ENCODE measurements at places on chromosomes 5 and 9.

DNA sequence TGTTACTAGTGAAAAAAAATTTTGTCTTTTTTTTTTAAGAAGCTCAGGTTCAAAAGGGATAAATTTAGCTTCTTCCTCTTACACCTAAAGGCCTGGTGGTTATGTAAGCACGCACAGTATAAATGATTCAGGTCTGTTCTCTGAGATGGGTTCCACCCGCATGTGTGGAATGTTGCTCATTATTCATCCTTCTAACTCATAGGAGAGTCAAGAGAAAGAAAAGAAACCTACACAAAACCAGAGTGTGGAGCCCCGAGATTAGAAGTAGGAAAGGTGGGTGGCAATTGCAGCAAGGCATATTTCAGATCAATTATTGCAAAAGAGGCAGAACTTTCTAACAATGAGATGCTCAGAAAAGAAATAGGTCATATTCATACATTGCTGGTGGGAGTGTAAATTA lies 13.5 kb downstream of the PLAC8L1 start:
- DNase-seq, result no peak

DNA sequence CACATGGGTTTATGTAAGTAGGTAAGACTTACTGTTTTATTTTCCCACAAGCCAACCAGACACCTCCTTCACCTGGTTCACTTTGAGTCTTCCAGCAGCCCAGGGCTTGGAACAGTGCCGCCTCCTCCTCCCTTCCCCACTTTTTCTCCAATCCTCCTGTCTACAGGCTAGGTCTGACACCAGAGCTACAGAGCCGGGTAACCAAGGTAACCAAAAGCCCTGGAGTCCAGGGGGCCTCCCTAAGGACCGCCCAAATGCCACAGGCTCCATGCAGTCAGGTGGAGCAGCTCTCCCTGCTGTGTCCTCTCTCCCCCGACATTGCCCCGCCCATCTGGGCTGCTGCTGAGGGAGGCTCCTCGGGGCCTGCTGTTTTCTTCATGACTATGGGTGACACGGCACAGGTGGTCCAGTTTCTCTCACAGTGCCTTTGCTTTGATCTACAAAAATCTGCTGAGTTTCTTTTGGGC lies 138.0 kb upstream of the EFNA5 start:
- DNase-seq, result peak; percentile 84

GRCh38 chr5:147393874-147394672 lies 115.8 kb downstream of the DPYSL3 start:
- no peak for DNase-seq

DNA sequence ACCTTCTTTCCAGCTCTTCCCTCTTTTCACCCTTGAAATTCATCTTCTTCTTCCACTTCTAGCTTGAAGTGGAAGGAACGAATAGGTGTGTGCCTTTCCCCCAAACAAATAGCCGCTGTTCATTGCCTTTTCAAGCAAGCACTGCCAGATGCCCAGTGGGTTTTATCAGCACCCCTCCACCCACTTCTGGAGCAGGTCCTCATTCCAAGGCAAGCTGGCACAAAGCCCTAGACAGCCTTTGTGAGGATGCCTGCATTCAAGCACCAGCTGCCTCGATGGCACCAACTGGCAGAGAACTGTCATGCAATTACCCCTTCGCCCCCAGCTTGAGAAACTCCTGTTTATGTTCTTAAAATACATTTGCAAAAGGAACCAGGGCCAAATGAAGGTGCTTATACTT lies 36.5 kb downstream of the SERINC5 start:
- no peak for DNase-seq

DNA sequence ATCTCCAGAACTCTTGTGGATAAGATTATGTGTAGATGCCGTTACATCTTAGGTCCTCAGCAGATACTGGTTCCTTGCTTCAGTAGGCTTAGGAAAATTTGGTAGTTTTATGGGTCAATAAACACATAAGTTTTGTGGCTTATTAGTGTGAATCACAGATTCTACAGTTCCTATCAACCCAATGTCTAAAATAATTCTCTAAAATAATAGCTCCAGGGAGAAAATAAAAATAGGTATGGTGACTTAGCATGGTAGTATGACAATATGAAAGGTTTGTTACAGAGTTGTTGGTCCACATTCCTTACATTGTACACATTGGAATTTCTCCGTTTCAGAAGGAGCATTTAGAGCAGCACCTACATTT lies 91.7 kb downstream of the AOPEP start:
- DNase-seq, result no peak

DNA sequence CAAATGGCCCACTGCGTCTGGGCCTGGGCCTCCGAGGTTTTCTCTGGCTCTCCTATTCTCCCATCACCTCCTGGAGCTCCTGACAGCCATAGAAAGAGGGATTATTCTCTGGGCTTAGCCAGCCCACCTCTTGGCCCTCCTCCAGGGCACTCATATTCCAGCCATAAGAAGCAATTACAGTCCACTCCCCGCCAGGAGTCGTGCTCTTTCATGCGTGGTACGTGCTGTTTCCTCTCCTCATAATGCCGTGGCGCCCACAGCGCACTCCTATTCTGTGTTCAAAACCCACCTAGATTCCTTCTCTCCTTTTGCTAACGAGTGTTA lies 240.8 kb upstream of the ZNF462 start:
- DNase-seq, result peak; percentile 61

- DNase-seq, result no peak
Measured at GRCh38 chr5:76690704-76691466, 25.0 kb upstream of the F2R start.

GRCh38 chr5:140417235-140417634 lies 15.6 kb downstream of the ANKHD1 start:
- no peak for DNase-seq

DNA sequence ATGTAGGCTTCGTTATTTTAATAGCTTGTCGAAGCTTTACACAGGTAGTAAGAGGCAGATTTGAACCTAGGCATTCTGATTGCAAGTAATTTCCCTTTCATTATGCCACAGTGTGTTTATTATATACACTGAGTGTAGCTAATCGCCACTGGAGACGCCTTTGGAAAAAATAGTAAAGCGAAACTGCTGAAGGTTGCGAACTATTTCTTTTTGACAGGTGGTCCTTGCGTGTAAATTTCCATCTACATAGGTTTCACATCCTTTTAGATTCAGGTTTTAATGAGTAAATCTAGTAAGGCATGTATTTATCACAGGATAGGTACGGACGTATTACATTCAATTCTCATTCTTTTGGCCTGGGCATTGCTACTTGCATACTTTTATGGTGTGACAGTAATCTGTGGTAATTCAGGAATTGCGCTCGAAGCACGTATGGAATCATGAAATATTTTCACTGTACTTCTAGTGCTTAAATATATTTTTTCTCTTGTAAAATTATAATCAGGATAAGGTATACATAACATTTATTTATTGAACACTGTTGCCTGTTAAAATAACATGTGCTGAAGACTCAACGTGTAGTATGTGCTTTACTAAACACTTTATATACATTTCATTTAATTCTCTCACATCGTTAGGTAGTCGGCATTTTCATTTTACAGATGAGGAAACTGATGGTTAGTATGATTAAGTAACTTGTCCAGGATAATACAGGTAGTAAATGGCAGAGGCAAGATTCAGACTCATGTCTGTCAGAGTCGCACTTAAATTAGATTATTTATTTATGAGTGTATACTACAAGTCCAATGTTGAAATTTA lies 1.8 kb downstream of the MARCHF6 start:
- DNase-seq, result peak; percentile 60

DNA sequence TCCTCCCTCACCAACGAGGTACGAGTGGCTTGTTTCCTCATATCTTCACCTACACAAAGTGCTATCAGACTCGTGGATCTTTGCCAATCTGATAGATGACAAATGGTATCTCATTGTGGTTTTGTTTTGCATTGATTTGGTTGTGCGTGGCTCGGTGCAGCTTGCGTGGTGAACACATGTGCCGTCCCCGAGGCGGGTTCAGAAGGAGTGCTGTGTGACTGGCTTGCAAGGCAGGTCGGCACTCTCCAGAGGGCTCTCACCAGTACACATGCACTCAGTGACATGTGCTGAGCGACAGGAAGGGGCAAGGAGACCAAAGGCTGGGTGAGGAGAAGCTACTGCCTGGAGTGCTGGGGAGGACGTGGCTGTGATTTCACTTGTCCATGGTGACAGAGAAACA lies 95.3 kb upstream of the PITX1 start:
- DNase-seq, result no peak

DNA sequence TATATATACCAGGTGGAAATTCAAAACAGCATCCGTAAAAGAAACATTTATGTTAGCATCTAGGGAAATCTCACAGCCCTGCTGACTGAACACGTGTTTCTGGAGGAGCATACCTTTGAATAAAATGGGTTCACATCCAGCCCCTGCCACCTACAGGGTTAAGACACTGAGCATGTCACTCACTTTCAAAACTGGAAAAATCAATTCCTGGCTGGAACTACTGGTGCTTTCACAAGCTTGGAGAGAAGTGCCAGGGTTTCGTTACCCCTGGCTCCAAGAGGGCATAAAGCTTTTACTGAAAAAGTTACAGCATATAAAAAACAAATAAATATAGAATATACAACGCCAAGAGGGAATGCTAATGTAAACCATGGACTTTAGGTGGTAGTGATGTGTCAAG lies 48.0 kb downstream of the SERINC5 start:
- no peak for DNase-seq

- no peak for DNase-seq
Measured at GRCh38 chr9:91864380-91864779, 85.6 kb downstream of the ROR2 start.

DNA sequence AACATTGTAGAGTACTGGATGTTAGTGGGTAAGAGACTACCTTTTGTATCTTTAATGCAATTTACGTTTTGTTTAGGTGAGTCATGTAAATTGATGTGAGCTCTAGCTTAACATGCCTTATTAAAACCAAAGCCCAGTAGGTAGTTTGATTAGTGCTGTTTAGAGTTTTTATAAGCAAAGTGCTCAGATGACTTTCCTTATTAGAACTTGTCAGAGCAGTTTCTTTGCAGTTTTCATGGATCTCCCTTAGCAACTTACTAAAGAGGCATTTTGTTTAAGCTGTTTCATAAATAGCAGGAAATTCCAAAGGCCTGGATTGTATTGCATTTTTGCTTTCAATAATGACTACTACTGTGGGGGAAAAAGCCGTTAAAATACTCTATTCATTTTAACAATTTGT lies 14.5 kb downstream of the ZSWIM6 start:
- no peak for DNase-seq

DNA sequence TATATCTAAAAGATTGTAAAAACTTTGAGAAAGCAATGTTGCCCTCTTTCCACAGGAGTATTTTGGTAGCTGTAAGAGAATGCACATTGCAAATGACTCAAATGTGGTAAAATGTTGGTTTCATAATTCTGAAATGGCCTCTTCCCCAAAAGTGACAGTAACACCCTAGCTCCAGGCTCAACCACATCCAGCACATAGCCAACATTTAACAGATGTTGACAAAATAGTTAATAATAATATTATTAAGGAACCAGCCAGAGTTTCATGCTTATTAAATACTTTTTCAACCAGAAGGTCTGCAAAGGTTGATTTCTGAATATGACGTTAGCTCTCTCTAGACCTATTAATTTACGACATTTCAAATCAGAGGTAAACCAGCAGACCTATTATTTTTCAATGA lies 1.3 kb downstream of the ANXA1 start:
- DNase-seq, result no peak

DNA sequence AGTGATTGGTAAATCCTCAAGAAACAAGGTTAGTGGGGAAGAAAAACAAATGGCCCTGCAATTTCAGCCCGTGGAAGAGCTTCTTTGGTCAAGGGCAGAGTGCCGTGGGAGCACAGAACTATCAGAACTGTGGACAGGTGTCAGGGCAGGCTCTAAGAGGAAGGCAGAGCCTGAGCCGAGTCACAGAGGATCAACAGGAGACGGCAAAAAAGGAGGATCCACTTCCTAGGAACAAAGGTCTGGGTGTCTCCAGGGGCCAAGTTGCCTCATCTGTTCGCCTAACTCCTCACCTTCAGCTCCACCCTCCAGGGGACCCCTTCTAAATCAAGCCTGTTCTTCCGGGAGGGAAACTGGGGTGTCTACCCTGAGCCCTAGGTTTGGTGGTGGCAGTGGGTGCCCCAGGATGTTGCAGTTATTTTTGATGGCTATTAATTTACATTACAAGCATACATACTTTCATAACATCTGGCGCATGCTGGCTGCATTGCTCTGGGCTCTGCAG lies 88.0 kb downstream of the FEM1C start:
- no peak for DNase-seq

DNA sequence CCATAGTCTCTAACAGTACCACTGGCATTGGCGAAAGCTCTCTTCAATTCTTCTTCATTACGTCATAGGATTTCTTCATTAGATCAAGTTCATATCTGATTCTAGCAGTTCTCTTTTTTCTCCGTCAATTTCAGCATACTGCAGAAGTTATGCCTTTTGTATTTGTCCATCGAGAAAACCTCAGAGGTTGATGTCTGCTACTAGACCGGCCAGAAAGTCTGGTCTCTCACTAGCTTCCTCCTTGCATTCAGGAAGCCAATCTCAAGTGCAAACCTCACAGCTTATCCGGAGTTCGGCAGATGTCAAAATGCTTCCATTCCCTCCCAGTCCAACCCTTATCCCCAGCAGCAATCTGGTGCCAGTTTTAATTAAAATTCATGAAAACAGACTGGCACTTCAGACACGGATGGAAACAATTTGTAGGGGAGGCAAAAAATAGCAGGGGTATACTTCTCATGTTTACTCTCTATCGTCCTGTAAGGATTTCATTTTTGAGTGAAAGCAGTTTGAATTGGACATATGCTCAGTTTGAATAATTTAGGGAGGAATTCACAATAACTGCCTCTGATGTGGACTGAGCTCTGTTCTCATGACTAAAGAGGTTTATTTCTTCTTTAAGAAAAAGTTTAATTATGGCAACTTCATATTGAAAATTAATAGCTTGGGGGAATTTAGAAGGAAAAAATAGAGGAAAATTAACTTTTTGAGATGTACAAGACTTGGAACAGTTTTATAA lies 56.4 kb upstream of the TMC1 start:
- DNase-seq, result no peak

DNA sequence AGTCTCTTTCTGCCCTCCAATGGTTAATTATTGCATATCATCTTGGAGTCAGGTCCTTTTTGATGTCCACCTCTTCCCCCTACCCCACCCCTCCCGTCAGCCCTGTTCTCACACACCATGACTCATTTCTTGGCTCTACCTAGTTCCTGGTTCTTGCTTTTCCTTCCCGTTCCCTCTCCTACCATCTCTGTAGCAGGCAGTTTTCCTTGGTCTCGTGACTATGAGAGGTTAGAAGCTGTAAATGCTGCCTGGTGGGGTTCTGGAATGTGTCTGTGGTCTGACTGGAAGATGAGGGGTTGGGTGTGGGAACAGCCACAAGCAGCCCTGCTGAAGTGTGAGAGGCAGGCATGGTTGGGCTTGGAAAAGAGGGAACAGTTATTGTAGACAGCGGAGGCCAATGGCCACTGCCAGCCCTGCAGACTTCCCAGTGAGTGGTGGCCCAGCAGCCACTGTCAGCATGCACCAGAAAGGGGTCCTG lies 18.2 kb downstream of the SLC22A5 start:
- DNase-seq, result peak; percentile 58

- no peak for DNase-seq
Measured at GRCh38 chr5:55989860-55990259, 4.9 kb downstream of the IL6ST start.
